ENCODE measurements at places on chromosomes 11 and 22.

- DNase-seq, result no peak
Measured at GRCh38 chr11:46917109-46917761, 1.1 kb downstream of the LRP4 start.

GRCh38 chr11:80168796-80169195 lies 728.0 kb upstream of the TENM4 start:
- no peak for DNase-seq

DNA sequence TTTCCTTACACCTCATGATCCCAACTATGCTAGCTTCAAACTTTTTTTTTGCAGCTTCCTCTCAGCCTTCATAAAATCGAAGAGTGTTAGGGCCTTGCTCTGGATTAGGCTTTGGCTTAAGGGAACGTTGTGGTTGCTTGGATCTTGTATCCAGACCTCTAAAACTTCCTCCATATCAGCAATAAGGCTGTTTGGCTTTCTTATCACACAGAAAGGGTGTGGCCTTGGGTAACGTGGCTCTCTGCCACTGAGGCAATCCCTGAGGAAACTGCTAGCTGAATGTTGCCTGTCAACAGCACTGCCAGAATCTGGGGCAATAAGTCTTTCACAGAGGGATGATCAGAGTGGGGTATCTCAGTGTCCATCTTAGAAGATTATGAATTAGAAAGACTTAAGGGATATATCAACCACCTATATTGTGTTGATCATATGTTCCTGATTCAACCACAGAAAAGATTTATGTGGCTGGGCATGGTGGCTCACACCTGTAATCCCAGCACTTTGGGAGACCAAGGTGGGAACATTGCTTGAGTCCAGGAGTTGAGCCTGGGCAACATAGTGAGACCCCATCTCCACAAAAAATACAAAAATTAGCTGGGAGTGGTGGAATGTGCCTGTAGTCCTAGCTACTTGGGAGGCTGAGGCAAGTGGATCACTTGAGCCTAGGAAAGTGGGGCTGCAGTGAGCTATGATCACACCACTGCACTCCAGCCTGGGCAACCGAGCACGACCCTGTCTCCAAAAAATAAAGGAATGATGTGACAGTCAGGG lies 12.5 kb upstream of the CUL5 start:
- DNase-seq, result no peak

GRCh38 chr11:47161890-47162289 lies 14.8 kb downstream of the ARFGAP2 start:
- DNase-seq, result no peak

DNA sequence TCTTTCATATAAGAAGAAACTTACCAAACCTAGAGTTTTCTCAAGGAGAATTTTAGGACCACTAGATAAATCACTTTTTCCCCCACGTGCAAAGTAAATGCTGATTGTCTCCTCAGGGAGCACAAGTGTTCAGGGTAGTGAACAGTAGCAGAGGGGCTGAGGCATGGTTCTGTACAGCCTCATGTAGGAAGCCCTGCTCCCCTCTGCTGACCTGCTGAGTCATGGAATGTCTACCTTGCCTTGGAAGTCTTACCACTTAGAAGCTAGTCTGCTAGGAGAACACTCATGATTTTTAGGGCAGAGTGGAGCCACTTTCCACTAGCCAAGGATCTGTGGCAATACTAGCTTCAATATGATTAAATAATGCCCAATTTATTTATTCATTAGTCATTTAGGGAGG lies 2120.6 kb upstream of the RAG2 start:
- DNase-seq, result no peak

GRCh38 chr11:17538731-17539130 lies 5.5 kb downstream of the USH1C start:
- DNase-seq, result no peak

DNA sequence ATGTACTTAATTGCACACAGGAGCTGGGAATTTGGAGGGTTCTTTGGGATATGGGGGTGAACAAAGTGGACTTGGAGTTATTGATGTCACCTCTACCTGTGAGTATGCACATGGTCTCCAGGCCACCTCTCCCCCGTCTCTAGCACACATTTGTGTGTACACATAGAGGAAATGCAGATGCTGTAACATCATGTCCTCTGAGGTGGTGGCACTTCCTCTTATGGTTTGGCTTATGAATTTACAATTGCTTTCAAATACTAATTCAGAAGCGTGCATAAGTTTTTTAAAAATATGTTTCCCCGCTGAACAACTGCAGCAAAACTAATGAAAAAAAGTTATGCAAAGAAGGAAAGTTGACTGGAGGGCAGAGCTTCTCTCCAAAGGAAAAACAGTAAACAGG lies 152.0 kb upstream of the TENM4 start:
- no peak for DNase-seq

DNA sequence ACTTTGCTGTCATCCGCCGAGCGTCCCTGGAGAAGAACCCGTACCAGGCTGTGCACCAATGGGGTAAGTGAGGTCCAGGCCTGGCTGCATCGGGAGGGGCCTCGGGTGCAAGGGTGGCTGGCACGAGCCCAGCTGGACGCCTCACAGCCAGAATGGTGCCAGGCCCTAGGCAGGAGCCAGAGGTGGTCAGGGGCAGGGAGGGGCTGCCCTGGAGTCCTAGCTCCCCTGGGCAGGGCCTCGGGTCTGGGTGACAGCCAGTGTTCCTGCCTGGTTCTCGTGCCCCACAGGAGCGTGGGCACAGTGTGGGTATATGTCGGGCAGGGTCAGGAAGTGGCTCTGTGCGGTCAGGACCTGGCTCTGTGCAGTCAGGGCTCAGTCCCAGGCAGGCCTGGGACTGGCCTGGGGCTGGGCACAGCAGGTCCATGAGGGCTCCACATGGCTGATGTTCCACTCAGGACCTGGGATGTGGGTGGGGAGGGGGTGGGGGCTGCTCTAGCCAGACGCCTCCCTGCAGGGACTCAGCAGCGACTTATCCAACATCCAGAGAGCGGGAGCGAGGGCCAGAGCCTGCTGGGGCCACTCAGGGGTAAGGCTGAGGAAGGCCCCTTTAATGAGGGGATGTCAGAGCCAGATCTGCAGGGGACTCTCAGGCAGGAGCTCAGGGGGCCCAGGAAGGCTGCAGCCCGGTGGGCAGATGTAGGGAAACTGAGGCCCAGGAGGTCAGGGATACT lies 1.2 kb downstream of the TSPAN32 start:
- DNase-seq, result peak; percentile 88

DNA sequence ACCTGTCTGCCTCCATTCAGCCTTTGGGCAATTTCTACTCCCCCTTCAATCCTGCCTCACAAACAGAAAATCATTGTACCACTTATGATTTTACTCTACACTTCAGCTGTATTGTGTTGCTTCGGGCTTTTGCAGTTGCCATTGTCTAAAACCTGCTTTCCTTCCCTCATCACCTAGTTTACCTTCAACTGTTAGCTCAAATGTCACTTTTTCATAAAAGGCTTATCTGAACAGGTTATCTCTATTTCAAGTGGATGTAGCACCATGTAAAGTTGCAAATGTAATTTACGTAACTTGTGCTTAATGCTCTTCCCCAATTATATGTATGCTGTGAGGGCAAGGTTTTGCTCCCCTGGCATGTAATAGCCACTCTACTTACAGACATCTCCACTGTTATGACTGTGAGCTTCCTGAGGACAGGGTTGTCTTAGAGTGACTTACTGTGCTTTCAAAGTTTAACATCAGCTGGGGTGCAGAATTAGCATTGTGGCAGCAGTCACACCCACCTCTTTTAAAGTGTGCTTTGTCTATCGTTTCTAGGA lies 5.4 kb downstream of the RPS25 start:
- no peak for DNase-seq

DNA sequence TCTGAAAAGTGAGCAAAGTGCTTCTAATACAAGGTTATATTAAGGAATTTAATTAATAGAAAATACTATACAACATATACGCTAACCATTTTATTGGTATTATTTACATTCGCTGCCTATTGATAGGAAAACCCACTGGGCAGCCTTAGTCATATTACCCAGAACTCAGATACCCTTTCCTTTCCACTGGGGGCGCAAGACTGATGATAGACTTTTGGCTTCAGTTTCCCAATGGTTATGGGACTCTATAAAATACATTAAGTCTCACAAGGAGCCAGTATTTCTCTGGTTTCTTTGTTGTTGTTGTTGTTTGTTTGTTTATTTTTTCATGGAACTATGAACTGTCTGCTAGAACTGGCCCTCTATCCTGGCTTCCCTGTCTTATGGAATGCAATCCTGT lies 471.1 kb upstream of the KIRREL3 start:
- no peak for DNase-seq

DNA sequence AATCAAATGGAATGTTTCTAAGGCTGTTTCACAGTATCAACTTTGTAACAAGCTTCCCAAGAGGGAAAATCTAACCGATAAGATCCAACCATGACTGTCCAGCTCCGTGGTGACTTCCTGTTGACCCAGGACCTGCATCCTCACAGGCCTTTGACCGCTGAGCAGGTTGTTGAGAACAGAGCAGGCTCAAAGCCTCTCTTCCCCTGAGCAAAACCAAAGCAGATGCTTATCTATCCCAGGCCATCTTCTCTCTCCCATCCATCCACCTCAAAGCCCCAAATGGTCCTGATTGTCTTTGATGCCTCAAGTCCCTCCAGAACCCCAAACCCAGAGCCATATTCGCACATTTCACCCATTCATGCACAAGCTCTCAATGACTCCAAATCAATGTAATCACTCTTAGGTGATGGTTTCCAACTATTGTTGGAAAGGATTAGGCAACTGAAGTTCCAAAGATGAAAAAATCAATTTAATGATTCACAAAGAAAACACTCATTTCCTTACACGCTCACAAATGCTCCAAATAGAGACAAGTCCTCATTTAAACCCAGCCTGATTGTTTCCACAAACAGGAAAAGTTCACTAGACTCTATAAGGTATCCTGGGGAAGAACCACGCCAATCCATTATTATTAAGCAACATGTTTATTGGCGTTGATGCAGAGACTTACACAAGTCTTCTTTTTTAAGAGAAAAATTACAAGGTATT lies 48.7 kb downstream of the C11orf58 start:
- DNase-seq, result no peak

GRCh38 chr22:19525666-19526065 lies 1.5 kb upstream of the CLDN5 start:
- peak; percentile 39 for DNase-seq

DNA sequence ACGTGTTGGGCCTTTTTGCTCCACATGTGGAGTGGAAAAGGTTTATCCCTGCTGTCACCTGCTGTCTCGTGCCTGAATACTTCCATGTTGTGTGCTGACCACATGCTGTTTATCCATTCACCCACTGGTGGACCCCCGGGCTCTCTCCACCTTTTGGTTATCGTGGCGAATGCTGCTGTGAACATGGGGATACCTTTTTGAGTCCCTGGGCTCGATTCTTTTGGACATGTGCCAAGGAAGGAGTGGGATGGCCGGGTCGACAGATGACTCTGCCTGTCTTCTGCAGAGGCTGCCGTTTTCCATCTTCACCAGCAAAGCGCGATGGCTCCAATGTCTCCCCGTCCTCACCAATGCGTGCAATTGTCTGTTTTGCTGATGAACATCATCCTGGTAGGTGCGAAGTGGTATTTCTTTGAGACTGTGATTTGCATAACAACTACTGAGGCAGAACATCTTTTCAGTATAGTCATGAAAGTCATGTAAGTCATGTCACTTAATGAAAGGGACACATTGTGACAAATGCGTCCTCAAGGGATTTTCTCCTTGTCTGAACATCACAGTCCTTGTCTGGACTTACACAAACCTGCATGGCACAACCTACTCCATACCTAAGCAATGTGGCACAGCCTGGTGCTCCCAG lies 758.7 kb downstream of the BRD1 start:
- DNase-seq, result peak; percentile 76

Measured in mesenteric fat pad (tissue), 1 donor.